ENCODE measurements at places on chromosomes 16 and 17.

GRCh38 chr16:8530752-8531384, 59.4 kb downstream of the TMEM114 start:
- no peak for DNase-seq

- no peak for DNase-seq
Measured at GRCh38 chr17:36205637-36206485, 5.0 kb upstream of the CCL4L2 start.

GRCh38 chr17:4893721-4894560, 5.4 kb upstream of the C17orf107 start:
- DNase-seq = no peak

GRCh38 chr16:86869288-86870022, 291.1 kb downstream of the FOXL1 start:
- DNase-seq = no peak

GRCh38 chr17:78506454-78507309, 70.5 kb downstream of the DNAH17 start:
- no peak for DNase-seq

GRCh38 chr16:66409156-66409555, 17.9 kb upstream of the BEAN1 start:
- no peak for DNase-seq
